ENCODE measurements at places on chromosomes 5 and 9. TPM values are rescaled to one million over a fixed set of nuclear protein-coding genes. Genes with fewer than 3 reads are reported as not detected.

ADAMTSL2 gene
- total RNA-seq: 0.64 TPM

DPYSL3 gene
- 329 TPM for total RNA-seq

SLC36A2 gene
- not detected for total RNA-seq

GRCh38 chr9:127763918-127764384, 14.5 kb downstream of the SH2D3C start:
- H3K27ac ChIP-seq: peak overlapping the region; percentile 8
- peaks cover 44% of the 10 kb centered on the region for H3K4me1 ChIP-seq
- no peaks in the 10 kb centered on the region for H3K36me3 ChIP-seq
- no peak overlapping the region for H3K4me3 ChIP-seq
- DNase-seq: peak; percentile 78
